ENCODE measurements at places on chromosomes 4 and X.

DNA sequence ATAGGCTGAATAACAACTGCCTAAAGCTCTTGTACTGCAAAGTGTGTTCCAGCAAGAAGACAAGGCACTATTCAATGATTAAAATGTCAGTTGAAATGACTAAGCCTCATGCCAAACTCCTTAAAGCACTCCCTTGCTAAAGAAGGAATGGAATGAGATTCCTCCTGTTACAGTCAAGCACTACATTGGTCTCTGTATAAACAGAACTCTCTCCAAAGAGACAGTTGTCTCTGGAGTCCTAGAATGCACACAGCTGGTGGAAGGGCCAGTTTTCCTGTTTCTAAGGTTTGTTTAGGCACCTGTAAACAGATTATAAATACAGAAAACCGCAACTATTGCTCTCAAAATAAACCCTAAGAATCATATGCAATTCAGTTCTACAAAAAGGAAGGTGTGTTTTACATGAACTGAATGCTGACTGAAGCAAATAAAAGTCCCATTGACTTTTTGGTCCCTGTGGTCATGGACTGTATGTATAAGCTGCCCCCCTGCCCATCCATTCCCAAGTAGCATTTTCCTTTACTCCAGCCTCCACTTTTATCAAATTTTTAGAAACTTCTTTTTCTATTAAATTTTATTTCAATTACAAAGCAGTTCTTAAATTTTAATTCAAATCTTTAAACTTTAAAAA is 47.0 kb downstream of the FAT1 start:
- DNase-seq = no peak

GRCh38 chr4:91472046-91472445 is 831.7 kb upstream of the GRID2 start:
- DNase-seq = no peak

DNA sequence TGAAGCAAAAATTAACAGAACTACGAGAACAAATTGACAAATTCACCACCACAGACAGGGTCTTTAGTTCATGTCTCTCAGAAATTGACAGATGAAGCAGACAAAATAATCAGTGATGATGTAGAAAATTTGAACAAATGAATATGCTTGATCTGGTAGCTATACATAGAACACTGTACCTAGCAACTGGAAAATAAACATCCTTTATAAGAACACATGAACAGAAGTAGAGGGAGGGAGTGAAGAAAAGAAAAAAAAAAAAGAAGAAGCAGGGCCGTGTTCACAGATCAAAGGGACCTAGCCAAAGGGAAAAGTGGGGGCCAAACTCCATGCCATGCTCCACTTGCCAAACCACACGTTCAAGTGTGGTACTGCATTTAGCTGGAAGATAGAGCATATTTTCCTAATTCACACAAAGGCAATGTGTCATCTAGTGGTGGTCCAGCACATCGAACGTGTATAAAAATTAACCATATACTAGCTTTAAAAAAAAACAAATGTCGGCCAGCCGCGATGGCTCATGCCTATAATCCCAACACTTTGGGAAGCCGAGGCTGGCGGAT is 5.6 kb upstream of the THOC2 start:
- no peak for DNase-seq

GRCh38 chr4:3781193-3781886 is 15.2 kb downstream of the ADRA2C start:
- no peak for DNase-seq

- no peak for DNase-seq
Measured at GRCh38 chrX:133633162-133633561, 217.9 kb upstream of the GPC4 start.

GRCh38 chr4:176837169-176837895 is 44.6 kb upstream of the VEGFC start:
- no peak for DNase-seq

GRCh38 chr4:4608214-4608537 is 66.3 kb upstream of the STX18 start:
- no peak for DNase-seq

DNA sequence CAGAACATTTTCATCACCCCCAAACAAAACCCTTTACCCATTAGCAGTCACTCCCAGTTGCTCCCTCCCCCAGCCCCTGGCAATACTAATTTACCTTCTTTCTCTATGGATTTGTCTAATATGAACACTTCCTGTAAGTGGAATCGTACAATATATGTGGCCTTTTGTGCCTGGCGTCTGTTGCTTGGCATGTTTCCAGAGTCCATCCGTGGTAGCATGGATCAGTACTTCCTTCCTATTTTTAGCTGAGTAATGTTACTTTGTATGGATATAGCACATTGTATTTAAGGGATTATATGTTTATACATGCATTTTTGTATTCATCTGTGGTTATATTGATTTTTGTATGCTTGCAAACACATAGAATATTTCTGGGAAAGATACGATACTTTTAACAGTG is 48.2 kb downstream of the PPEF1 start:
- no peak for DNase-seq

DNA sequence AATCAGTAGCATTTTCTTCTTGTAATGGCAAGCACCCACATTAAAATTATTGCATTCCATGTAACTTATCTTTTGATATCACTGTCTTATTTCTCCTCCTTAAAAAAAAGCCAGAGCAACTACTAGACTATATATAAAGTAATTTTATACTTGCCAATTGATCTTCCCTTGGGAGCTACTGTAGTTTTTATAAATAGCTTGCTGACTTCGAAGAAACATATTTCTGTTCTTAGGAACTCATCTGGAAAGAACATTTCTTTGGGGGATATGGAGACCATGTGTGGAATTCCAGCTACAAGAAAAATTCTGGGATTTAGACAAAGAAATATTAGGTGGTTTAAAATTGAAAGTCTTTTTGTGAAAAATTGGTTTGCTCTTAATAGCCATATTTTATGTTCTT is 94.9 kb downstream of the BMPR1B start:
- DNase-seq = no peak

GRCh38 chr4:4585012-4585670 is 43.3 kb upstream of the STX18 start:
- DNase-seq = no peak

DNA sequence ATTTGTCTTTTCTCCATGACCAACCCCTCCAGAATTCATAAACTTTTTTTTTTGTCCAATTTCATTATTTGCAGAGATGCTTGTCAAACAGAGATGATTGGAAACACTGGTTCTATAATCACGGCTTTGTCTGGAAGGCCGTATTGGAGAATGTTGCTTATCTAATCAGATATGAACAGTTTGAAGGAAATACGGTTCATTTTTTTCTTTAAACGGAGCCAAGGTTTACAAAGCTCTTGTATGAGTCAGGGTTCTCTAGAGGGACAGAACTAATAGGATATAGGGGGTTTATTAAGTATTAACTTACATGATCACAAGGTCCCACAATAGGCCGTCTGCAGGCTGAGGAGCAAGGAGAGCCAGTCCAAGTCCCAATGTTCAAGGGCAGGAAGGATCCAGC is 1415.8 kb downstream of the C4orf33 start:
- DNase-seq = no peak

GRCh38 chr4:120327276-120327675 is 260.6 kb upstream of the MAD2L1 start:
- no peak for DNase-seq

DNA sequence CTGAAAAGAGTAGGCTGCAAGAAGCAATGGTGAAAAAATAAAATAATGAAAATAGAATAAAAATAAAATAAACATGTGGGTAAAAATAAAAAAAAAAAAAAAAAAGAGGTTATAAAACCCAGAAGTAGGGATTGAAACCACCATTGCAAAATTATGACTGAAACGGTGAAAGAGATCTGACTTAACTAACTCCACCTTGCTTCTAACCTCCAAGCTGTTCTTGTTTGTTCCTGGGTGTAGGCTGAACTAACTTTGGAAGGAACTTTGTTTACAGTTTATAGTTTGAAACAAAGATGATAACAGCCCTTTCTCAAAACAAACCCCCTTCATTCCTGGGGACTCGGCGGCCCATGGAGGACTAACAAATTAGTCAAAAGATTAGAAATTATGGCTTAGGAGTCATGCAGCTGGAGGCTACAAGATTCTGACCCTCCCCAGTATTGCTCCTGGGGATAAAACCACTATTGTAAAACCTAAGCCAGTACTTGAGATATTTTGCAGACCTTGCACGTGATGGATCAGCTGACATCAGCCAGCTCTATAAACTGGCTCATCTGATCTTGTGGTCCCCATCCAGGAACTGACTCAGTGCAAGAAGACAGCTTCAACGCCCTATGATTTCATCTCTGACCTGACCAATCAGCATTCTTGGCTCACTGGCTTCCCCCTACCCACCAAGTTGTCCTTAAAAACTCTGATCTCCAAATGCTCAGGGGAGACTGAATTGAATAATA is 30.4 kb downstream of the DDX60L start:
- no peak for DNase-seq

DNA sequence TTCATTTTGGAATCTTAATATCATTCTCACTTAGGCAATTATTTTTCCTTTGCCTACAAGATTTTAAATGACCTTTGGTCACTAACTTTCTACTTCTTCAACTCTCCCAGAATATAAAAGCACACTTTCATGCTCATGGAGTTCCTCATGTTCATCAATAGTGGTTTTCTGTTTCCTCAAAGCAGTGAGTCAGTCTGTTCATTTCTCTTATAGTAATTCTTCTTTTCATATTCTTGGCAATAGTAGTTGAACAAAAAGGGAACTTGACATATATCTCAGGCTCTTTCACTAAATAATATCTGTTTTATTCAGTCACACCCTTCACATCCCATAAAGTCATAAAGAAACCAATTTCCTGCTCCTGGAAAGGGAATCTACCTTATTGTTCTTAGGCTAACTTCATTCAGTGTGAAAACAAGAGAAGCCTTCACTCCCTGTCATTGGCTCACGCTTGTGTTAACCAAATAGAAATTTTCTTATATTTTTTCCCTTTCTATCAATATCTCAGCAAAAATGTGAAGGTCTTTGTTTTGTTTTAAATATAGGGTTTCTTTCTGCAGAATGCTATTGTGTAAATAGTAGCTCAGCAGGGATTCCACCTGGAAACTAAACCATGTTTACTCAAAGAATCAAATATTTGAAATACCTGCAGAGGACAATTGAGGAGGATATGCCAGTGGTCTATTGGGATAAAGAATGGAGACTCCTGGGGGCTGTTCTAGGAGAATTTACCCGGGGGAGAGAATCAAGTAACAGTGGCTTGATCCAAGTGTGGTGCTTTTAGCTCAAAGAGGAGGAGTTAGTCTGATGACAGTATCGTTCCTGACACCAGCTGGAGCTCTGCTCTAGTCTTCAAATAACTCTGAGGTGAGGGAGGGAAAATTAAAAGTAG is 13.4 kb upstream of the TNIP3 start:
- DNase-seq = no peak

GRCh38 chrX:43976205-43976604 is 3.0 kb upstream of the NDP start:
- DNase-seq = no peak

DNA sequence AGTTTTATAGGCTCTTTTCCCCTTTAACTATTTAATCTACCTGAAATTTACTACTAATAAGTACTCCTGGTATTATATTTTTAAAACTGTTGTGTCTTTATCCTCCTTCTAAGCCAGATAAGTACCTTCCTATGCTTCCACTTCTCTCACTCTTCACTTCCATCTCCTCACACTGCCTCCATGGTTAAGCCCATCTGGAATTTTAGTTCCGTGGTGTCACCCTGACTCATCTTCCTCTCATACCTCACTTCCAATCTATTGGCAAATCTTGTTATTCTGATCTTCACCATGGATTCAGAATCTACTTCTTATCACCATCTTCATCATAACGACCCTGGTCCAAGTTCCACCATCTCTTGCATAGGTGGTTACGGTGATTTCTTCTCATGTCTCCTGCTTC is 32.7 kb upstream of the DAPP1 start:
- no peak for DNase-seq

GRCh38 chr4:118911238-118911703 is 22.6 kb downstream of the SYNPO2 start:
- DNase-seq = no peak

- DNase-seq = no peak
Measured at GRCh38 chrX:126557151-126557550, 4.5 kb upstream of the DCAF12L1 start.

DNA sequence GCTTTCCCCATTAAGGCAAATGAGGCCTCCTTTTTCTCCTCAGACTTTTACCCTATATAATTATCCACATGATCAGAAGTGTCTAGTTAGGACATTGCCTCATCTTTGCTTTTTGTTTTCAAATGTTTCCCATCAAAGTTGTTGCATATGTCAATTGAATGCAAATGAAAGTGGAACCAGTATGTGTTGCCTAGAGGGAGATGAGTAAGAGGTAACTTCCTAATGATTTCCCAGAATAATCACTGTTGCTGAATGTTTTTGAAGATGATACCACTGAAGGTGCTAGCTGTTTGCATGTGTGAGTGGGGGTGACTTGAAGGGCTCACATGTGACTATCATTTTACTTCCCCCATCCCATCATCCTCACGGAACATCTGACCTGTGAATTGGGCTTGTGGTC is 33.9 kb downstream of the PAK3 start:
- no peak for DNase-seq

GRCh38 chrX:68177542-68177941 is 255.8 kb downstream of the OPHN1 start:
- DNase-seq = no peak

DNA sequence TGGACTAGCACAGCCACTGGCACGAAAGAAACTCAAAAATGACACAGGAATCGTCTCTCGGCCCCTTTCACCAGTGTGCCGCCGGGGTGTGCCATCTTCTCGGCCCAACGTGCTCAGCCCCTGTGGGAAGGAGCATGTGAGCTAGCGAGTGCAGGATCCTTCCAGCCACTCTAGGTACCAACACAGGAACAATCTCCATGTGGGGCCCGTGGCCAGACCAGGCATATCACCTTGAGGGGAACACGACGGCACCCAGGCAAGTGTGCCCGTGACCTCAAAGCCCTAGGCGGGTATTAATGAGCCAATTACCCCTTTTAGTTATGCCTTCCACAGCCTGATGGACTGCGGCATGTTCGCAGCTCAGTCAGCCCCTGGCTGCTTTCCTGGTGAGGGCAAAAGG is 231.5 kb downstream of the FAT4 start:
- no peak for DNase-seq

DNA sequence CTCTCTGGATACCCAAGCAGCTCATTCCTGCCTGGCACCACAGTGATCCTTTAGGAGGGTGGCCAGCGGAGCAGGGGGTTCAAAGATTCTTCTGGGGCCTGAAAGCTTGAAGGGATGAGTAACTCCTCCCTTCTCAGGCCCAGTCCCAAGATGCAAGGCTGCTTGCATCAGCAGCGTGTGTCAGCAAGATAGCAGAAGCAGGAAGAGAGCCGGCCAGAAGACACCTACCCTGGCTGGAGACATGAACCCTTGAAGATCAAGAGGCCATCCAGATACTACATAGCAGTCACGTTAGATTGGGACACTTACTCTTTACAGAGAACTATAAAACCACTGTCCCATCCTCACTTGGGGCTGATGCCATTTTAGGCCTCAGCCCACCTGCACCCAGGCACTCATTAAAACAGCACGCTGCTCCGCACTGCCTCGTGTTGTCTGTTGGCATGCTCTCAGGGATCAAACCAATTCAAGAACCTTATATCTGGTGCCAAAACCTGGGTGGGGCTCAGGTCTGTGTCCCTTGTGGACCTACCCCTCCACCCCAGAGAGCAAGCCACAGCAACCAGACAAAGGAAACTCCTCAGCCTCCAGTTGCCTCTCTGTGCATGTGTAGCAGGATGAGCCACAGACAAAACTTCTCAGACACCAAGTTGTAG is 6.5 kb downstream of the UGT2B17 start:
- DNase-seq = no peak

GRCh38 chr4:51942833-51943215 is 77.3 kb downstream of the LRRC66 start:
- DNase-seq = no peak
